ENCODE measurements at places on chromosomes 12 and 14.

GRCh38 chr14:59017285-59017965 lies 171.0 kb upstream of the DAAM1 start:
- no peak for DNase-seq

- DNase-seq, result no peak
Observed at GRCh38 chr12:116524964-116525379, 34.2 kb upstream of the MAP1LC3B2 start.

DNA sequence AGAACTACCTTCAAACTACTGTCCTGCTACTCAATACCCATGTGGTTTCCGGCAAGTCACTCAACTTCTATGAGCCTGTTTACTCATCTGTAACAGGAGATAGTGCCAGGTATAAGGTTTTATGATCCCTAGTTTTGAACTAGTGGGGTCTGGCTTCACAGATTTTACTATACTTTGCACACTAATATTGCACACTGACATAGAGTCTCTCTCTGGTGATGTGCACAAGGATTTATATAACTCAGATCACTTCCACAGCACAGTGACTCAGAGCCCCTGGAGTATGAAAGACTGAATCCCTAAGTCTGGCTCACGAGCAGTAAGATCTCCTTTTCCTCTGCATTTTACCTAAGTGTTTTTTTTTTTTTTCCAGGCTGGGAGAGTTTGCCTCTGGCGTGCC lies 69.7 kb upstream of the SLC38A2 start:
- DNase-seq, result no peak

DNA sequence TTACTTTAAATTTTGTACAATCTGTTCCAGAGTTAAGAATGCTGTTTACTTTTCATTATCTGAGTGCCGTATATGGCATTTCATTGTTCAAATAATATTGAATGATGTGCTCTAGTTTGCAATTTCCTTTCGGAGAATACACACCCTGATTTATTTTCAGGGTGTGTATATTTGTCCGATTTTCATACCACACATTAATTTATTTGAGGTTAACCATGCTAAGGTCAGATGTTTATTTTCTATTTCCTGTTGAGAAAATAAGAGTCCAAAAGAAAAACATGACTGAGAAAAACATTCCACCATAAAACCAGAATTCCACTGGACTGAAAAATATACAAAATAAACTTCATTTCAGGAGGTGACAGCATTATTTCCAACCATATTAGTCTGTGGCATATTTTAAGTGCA lies 64.2 kb upstream of the OVCH1 start:
- DNase-seq, result no peak

DNA sequence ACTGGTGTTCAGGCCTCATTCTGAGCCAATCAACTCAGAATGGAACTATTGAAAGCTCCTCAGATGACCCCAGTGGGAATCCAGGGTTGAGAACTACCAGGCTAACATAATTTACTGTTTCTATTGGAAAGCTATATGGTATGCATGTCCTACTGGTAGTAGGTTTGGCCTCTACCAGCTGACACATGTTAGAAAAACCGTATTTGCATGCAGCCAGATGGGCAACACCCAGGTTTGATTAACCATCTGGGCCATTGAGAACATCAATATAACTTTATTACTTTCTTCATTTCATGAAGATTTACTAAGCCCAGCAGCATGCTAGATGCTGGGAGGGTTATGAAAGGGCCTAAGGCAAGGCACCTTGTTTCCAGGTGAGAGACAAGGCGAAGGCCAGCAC lies 181.4 kb upstream of the PARP11 start:
- DNase-seq, result no peak

DNA sequence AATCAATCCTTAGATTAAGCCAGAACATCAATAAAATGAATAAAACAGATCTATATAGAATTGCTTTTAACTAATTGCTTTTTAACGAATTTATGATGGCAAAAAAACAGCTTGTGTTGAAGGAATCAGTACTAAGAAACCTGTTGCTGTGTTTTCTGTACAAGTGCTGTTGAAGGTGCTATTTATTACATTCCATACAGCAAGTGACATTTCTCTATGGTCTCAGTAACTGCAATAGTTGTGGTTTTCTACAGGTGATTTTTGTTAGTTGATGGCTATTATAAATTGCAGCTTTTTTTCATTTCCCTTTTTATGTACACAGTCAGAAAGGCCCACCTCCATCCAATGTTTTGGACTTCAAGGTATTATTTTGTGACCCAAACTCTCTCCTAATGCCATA lies 56.6 kb downstream of the SLC2A13 start:
- no peak for DNase-seq

GRCh38 chr14:70664698-70665447 lies 23.2 kb downstream of the TTC9 start:
- DNase-seq, result no peak

GRCh38 chr12:104823985-104824461 lies 134.1 kb downstream of the SLC41A2 start:
- DNase-seq, result peak; percentile 100

- no peak for DNase-seq
Observed at GRCh38 chr12:113366827-113367226, 8.4 kb downstream of the PLBD2 start.

DNA sequence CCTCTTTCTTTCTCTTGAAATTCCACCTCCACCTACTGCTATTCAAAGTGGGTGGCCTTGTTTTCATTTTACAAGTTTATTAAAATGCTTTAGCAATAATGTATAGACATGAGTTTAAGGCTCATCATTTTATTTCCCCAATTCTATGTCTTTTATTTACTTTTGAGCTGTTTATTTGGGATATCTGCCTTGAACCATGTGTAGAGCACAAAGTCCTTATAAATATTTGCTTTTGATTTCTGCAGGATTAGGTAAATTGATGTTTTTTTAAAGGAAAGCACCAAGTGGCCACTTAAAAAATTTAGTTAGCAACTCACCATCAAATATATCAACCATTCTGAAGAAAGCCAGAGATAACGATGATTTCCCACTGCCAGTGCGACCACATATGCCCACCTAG lies 39.8 kb upstream of the KCNJ8 start:
- DNase-seq, result no peak

- no peak for DNase-seq
Observed at GRCh38 chr14:88519907-88520306, 34.9 kb downstream of the PTPN21 start.

- DNase-seq, result no peak
Observed at GRCh38 chr14:99382071-99382470, 98.6 kb downstream of the SETD3 start.

DNA sequence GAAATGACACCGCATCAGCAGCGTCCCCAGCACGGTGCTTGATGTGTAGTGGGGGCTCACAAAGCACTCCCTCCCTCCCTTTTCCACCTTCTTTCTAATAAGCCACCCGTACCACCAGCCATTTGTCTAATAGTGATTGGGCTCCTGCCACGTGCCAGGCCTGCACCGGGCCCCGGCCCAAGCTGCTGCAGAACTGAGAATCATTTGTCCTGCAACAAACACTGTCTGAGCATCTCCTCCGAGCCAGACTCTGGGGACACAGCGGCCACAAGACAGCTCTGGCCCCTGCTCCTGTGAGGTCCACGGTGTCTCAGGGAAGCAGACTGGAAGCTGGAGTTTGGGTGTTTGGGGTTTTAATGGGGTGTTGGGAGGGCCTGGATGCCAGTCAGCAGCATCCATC lies 43.9 kb downstream of the MVK start:
- DNase-seq, result no peak

DNA sequence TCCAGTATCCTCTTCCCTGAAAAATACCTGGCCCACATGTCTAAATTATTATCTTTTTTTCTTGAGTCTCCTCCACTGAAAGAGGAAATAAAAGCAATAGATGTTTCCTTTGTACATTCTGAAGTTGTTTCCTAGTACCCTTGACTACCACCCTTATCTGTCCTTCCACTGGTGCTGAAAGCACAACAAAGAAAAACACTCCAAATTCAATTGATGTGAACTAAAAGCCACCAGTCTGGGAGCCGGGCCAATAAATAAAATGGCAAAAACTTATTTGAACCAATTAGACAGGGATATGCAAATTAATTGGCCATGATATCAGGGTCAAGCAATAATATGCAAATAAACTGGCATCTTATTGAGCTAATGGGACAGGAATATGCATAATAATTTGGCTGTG lies 330.5 kb downstream of the PAWR start:
- DNase-seq, result no peak

- DNase-seq, result peak; percentile 98
Observed at GRCh38 chr14:64196814-64197411, 97.3 kb downstream of the ESR2 start.

DNA sequence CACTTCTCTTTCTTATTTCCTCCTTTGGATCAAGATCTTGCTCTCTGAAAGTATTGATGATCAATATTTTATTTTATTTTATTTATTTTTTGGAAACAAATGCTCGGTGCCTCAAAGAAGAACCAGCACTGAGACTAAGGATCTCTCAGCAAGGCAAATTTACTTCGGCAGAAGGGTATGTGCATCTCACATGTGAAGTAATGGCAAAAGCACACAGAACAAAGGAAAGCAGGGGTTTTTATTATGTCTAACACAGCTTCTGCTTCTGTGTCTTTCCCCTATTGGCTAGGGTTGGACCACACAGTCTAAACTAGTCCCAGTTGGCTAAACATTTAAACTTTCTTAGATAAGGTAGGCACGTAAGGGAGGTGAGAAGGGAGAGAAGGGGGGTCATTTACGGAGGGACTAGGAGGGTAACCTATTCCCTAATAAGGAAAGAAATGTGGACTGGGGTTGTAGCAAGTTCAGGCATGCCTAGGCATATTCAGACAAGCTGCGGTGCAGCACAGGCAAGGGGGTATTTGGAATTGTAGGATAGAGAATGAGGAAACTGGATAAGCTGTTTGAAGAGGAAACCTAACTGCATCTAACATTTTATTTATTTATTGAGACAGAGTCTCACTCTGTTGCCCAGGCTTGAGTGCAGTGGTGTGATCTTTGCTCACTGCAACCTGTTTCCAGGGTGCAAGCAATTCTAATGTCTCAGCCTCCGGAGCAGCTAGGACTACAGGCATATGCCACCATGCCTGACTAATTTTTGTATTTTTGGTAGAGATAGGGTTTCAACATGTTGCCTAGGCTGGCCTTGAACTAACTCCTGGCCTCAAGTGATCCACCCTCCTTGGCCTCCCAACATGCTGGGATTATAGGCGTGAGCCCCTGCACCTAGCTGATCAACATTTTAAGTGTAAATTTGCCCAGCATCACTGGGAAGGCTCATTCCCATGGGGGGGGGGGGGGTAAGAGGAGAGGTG lies 90.0 kb upstream of the EIF5 start:
- DNase-seq, result peak; percentile 69

DNA sequence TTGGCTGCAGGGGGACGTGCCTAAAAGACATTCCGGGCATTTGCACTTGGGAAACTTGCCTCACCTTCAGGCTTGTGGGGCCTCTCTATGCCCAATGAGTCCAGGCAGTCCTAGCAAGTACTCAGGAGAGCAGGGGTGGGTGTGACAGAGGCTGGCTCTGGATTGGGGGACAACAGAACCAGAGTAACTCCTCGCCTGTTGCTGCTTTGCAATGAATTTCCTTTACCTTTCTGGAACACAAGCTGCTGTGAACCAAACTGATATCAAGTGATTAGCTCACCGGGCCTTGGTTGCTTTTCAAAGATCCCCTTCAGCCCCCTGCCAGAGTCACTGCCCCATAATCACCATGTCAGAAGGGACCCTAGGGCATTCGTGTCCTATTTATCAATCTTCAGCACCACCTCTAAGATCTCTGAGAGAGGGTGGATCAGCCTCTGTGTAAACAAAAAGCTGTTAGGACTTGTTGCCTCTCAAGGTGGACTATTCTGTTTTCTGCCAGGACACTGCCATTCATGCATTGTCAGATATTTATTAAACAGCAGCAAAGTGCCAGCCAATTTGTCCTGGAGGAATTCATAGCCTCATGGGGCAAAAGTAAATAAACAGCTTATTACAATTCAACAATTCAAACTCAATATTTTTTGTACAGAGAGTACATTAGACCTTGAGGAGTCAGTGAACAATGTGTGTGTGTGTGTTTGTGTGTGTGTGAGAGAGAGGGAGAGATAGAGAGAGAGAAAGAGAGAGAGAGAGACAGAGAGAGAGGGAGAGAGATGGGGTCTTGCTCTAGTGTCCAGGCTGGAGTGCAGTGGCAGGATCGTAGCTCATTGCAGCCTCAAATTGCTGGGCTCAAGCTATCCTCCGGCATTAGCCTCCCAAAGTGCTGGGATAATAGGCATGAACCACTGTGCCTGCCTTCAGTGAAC lies 11.3 kb downstream of the NFATC4 start:
- no peak for DNase-seq

- peak; percentile 26 for DNase-seq
Observed at GRCh38 chr12:93783832-93784231, 106.7 kb downstream of the CRADD start.

DNA sequence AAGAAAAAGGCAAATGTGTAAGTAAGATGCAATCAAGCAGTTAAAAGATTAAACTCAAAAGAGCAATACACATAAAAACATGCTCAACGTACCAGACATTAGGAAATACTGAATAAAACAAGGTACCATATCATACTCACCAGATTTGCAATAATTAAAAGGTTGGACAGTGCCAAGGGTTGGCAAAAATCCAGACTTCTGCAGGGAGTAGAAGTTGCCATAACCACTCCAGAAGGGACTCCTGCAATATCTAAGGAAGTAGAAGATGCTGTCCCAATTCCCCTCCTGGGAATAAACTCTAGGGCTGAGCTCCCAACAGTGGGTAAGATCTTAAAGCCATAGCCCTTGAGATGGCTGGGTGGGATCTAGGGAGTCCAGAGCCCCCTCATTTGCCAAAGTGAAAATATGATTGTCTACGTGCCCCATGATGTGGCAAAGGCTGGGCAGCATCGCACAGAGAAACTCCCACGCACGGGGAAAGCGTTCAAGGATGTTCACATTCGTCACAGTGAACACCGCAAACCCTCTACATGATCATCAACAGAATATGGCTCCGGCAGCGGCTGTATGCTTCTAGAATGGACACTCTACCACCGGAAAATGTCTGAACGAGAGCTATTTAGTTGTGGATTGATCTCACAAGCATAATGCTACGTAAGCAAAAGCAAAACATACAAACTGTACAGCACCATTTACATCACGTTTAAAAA lies 12.3 kb downstream of the KCTD10 start:
- DNase-seq, result no peak

DNA sequence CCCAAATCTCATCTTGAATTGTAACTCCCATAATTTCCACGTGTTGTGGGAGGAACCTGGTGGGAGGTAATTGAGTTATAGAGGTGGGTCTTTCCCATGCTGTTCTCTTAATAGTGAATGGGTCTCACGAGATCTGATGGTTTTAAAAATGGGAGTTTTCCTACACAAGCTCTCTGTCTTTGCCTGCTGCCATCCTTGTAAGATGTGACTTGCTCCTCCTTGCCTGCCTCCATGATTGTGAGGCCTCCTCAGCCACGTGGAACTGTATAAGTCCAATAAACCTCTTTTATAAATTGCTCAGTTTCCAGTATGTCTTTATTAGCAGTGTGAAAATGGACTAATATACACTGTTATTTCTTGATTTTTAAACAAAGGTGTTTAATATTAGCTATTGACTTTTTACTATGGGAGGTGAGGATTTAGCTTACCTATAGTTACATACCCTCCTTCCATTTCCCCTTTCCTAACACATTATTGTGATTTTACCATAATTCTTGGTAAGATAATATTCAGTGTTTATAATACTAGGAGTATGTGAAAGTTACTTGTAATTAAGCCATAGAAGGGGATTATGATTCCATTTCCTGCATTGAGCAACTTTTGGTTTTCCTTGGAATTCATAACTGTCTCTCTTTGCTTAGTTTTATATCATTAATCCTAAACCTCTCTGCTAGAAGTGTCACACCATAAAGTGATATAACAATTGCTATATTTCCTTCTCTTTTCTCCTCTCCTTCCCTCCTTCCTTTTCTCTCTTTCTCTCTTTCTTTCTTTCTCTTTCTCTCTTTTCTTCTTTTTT lies 151.0 kb upstream of the KRAS start:
- no peak for DNase-seq

Data from NCI-H2171 treated with DMSO at 0.1 percent for 48 hours (cell line).